ENCODE measurements at places on chromosomes 2 and 18. TPM values are rescaled to one million over a fixed set of nuclear protein-coding genes. Genes with fewer than 3 reads are reported as not detected.
A peak's percentile ranks its signal among the peaks of the same experiment; 100 is the strongest.

The AGXT gene
- polyA plus RNA-seq: 0.06 TPM

The NOL4 gene
- polyA plus RNA-seq: 0.16 TPM

The VIT gene
- 2.8 TPM for polyA plus RNA-seq

The KRCC1 gene
- polyA plus RNA-seq: 47.6 TPM

The CIB4 gene
- not detected for polyA plus RNA-seq

The GPR75 gene
- polyA plus RNA-seq: 1.3 TPM

The ACVR2A gene
- polyA plus RNA-seq: 20.5 TPM

The EMILIN1 gene
- polyA plus RNA-seq: 41.3 TPM

The DSC3 gene
- 1.2 TPM for polyA plus RNA-seq

The SLC9A4 gene
- polyA plus RNA-seq: not detected

The ALPP gene
- not detected for polyA plus RNA-seq

The CHST10 gene
- polyA plus RNA-seq: 10.8 TPM

The PPP1R7 gene
- polyA plus RNA-seq: 62.1 TPM

The SKA1 gene
- polyA plus RNA-seq: 2.8 TPM

The GPR45 gene
- not detected for polyA plus RNA-seq

The PMAIP1 gene
- 91.5 TPM for polyA plus RNA-seq

The HADHA gene
- polyA plus RNA-seq: 224 TPM

The IL1RL1 gene
- 0.37 TPM for polyA plus RNA-seq

The ALLC gene
- not detected for polyA plus RNA-seq

The LYG1 gene
- polyA plus RNA-seq: 2.8 TPM

The RBM44 gene
- polyA plus RNA-seq: 0.92 TPM

The MAIP1 gene
- polyA plus RNA-seq: 20.1 TPM

The ALK gene
- polyA plus RNA-seq: 0.12 TPM

The AFF3 gene
- 4.9 TPM for polyA plus RNA-seq

DNA sequence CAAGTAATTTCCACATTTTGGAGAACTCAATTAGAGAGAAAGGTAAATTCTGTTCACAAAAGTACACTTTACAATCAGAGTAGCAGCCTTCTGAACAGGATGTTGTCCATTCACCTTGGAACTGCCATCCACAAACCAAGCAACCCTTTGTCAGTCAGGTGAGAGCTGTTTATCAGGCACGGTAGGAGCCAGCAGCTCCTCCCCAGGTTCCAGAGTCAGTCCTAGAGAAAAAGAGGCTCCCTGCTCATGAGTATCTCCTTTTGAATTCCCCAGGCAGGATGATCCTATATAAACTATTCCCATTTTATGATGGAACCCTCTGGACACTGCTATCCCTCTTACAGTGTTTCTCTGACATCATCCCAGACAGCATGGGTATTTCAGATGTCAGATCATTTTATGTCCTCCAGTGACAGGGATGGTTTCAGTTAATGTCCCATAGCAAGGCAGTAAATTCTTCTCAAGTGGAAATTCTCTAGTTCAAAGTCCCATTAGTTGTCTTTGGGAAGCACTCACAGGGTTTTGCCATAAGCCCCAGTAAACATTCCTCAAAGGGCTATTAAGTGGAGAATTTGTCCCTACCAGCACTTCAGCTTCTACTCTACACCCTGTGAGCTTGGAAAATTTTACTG lies 34.5 kb upstream of the CSRNP3 start:
- no peak for DNase-seq

DNA sequence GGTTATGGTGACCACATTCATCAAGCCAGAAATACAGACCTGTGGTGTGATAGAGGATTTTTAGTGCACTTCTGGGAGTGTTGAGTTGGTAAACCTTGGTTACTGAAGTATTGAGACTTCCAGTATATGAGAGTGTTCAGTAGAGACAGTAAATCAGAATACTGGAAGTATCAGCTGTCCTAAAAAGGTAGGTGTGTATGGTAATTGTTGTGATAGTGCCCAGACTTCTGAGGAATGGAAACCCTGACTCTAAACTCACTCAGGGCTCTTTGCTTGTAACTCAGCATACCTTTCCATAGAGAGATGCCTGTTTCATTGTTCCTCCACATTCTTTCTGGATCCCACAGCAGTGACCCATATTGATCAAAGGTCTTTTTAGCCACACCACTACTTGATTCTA lies 217.1 kb downstream of the SETBP1 start:
- DNase-seq: no peak

DNA sequence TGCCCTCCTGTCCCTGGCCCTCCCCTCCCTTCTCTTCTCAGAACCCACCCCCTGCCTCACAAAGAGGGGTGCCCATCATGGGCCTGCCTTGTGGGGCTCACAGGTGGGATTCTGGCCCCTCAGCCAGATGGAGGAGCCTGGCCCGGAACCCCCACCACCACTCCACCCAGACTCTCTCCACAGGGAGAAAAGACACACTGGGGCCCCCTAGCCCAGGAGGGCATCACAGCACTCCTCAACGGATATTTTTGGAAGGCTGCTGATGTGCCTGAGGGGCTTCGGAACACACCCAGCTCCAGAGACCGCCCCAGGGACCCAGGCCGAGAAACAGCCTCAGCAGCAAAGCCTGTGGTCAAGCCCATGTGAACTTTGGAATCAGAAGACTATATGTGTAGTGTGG lies 9.9 kb downstream of the KCNIP3 start:
- DNase-seq: no peak

- no peak for DNase-seq
These were observed 311.2 kb upstream of the PKDCC start for GRCh38 chr2:41736586-41736985.

GRCh38 chr2:62698653-62699052 lies 6.9 kb upstream of the EHBP1 start:
- DNase-seq: no peak

- DNase-seq: no peak
These were observed 62.3 kb upstream of the SNTG2 start for GRCh38 chr2:888211-888801.

GRCh38 chr2:63078852-63079606 lies 28.4 kb downstream of the OTX1 start:
- DNase-seq: no peak

DNA sequence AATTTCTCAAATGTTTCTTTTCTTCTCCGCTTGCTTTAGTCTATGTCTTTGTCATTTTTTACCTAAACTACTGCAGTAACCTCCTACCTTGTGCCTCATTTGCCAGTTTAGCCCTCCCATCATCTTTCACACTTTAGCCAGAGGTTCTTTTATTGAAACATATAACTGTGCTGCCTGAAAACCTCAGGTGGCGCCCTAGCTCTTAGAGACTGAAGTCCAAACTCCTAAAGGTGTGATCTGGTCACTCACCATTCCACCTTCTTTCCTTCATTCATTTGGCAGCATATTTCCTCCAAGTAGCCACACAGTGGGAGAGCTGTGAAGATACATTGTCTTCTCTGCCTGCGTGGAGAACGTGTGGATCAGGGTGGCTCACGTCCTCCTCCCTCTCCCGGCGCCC lies 98.2 kb upstream of the MAPRE2 start:
- no peak for DNase-seq

DNA sequence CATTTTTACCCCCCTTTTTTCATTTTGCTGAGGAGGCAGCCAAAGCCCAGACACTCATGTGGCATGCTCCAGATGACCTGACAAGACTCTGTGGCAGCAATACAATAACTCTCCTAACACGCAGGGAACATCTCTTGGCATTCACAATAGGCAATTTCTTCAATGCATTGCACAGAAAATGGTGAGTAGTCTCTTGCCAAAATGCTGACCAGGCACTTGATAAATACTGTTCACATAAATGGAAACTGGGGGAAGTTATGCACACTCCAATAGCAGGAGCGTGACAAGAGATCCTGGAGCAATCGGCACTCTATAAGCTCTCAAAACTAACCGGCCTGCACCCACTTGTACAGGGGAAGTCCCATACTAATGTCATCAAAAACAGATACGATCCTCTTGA lies 66.3 kb downstream of the NBAS start:
- no peak for DNase-seq

GRCh38 chr2:219417374-219417773 lies 803 bp upstream of the DES start:
- no peak for DNase-seq

GRCh38 chr2:142218471-142218870 lies 87.7 kb upstream of the LRP1B start:
- DNase-seq: no peak

DNA sequence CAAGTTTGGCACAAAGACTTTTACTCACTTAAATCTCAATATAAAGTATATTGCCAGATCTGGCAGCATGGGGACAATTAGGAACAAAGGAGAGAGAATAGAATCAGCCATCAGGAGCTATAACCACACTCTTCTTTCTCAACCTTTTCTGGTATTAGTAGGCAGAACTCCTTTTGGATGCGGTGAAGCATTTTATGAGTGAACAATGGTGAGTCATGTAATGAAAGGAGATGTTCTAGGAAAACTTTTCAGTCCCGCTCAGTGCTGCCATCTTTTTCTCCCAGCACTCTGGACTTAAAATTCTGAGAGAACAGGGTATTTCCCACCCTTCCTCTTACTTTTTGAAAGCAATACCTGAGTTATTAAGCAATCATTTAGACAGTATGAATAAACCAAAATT lies 32.2 kb downstream of the PLEKHA3 start:
- no peak for DNase-seq

- no peak for DNase-seq
These were observed 9.0 kb upstream of the CWC22 start for GRCh38 chr2:180015951-180016709.

- no peak for DNase-seq
These were observed 203.6 kb downstream of the SLC8A1 start for GRCh38 chr2:40248294-40248693.

DNA sequence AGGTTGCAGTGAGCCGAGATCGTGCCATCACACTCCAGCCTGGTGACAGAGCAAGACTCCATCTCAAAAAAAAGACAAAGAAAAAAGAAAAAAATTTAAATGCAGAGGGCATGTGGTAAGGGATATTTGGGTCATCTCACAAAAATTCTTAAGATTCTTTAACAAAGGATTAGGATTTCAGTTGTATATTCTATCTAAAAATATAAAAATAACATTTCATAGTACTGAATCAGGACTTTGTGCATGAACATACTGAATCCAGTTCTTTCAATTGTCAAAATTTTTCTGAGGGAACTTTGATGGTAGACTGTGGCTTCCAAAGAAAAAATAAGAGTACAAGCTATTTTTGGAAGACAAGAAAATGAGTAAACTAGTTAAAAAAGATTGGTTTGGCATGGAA lies 6.5 kb upstream of the PPP3R1 start:
- DNase-seq: no peak

GRCh38 chr2:14220101-14220500 lies 412.4 kb upstream of the LRATD1 start:
- DNase-seq: no peak

DNA sequence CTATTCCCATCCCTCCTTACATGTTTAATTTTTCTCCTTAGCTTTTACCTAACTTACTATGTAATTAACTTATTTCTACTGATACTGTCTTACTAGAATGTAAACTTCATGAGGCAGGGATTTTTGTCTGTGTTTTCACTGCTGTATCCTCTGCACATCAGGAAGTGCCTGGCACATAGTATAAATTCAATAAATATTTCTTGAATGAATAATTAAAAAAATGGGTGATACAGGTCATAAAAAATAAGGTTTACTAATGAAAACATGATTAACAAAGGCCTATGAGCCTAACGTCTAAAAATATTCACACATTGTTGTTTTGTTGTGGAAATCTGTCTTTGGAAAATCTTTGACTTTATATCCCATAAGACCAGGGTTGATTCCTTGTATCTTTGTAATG lies 4.5 kb downstream of the RBKS start:
- no peak for DNase-seq

- no peak for DNase-seq
These were observed 22.1 kb downstream of the MFF start for GRCh38 chr2:227347117-227347516.

DNA sequence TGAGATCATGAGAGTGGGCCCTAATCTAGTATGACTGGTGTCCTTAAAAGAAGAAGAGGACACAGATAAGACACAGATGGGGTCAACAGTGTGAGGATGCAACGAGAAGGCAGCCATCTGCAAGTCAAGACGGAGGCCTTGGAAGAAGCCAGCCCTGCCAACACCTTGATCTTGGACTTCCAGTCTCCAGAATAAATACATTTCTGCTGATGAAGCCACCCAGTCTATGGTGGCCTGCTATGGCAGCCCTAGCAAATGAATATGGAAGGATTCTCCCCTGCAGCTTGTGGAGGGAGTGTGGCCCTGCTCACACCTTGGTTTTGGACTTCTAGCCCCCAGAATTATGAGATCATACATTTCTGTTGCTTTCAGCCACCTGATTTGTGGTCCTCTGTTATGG lies 12.3 kb downstream of the CTIF start:
- DNase-seq: no peak

DNA sequence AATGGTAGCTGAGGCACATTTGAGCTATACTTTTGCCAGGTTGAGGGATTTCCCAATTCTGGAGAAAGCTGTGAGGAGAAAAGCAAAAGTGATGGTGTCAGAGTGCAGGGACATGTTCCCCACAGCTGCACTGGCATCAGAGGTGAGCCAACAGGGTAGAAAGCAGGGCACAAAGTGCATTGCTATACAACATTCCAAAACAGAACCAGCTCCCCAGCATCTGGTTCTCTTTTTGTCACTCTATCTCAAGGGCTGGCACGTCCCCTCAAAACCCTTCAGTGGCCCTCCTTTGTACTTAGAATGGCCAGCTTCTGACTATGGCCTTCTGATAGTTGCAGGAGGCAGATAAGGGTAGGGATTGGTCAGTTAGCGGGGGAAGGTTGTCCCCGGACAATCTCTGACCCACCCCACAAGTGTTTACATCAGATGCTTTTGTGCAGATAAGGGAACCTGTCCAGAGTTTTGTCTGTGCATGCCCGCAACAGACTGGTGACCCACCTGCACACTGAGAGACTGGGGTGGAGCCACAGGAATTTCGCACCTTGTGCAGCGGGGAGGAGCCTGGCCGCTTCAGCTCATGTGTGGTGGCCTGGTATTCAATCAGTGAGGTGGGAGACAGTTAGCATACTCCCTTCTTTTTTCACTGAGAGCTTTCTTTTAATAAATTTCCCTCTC lies 31.0 kb upstream of the TMEM17 start:
- DNase-seq: no peak

GRCh38 chr2:209525834-209526281 lies 102.0 kb downstream of the MAP2 start:
- DNase-seq: peak; percentile 70

GRCh38 chr2:174223388-174223787 lies 24.9 kb downstream of the OLA1 start:
- no peak for DNase-seq

DNA sequence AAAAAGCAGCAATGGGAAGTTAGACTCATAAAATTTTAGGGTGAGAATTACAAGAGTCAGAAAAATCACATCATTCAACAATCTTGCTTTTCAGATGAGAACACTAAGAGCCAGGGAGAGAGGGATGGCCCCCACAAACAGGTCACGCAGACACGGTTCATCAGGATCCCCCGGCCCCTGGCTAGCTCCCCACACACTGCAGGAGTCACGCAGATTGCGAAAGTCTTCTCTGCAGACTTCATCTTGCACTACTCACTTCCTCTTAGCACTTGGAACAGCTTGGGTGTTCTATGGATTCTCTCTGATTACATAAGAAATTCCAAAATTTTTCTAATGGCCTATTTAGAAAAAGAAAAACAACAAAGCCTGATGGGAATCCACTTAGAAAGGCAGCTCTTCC lies 21.6 kb upstream of the SULT1C2 start:
- DNase-seq: no peak

- no peak for DNase-seq
These were observed 19.5 kb downstream of the C2orf74 start for GRCh38 chr2:61181382-61182058.

All from muscle of arm (tissue), 14 donors.